ENCODE measurements at places on chromosomes 3 and 15.

DNA sequence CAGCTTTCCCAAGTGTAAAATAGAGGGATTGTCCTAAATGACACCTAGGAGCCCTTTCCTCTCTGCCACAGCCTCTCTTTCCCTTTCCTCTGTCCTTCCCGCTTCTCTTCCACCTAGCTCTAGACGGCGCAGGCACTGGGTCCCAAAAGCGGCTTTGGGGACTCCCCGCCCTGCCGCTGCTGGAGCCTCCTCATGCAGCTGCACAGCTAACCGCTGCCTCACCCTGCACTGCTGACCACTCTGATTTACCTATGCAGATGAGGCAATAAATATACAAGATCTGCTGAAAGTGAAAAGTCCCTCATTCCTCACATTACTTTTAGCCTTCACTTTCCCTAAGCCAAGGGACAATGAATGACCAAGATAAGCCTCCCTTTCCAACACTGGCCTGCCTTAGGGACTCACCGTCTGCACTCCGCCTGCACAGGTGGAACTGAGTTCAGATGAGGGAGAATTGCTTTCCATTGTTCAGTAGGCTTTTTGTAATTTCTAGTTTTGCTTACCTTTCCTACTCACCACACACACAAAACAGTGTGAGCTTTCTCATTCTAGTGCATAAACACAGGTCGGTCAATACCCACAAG lies 197.5 kb upstream of the BCL6 start:
- no peak for DNase-seq

- no peak for DNase-seq
Observed at GRCh38 chr3:50737193-50737905, 62.6 kb downstream of the DOCK3 start.

- DNase-seq, result no peak
Observed at GRCh38 chr3:141392897-141393734, 24.8 kb downstream of the ZBTB38 start.

- no peak for DNase-seq
Observed at GRCh38 chr3:143720381-143720780, 127.9 kb downstream of the SLC9A9 start.

DNA sequence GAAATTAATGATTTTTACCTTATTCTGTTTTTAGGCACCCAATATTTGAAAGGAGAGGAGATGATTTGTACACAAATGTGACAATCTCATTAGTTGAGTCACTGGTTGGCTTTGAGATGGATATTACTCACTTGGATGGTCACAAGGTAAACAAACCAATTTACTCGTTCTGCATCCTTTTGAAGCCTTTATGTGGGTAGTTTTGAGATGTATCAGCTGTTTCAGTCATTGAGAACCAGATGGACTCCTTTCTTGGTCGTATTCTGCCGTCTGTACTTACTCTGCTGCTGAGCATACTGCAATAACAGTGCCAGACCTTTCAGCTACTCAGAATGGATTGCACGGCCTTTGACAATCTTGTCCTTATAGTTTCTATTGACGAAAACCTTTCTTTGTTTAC lies 13.3 kb downstream of the DNAJB11 start:
- DNase-seq, result no peak

GRCh38 chr3:184414418-184415202 lies 34.8 kb downstream of the CHRD start:
- no peak for DNase-seq

DNA sequence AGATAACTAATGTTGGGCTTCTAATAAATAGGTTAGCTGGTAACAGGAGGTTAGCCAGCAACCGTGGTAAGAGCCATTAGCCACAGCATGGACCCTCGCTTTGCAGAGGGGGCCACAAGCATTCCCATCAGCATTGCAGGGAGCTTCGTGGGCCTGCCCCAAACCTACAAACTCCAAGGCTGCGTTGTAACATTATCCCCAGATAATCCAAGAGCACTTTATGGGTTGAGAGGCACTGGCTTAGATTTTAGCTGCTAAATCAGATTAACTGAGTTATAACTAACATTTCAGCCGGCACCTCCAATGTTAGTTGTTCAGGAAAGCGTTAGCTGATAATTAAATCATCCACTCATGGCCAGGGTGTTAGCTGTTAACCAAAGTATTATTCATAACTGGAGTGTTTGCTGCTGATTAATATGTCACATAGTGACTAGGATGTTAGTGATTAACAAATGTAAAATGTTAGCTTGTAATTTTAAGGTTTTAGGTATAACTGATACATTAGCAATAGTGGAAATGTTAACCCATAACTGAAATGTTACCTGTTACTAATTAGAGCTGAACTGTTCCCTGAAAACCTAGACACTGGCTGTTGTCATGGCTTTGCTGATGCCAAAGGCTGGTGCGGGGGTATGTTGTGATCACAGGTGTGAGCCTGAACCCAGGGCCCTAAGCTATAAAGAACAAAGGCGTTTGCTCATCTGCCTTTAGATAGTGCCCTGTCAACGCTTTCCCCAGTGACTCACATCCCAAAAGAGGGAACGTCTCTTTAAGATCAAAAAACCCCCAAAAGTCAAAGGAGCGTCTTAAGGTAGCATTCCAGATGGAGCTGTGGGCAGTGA lies 56.2 kb downstream of the SLC6A6 start:
- DNase-seq, result no peak

DNA sequence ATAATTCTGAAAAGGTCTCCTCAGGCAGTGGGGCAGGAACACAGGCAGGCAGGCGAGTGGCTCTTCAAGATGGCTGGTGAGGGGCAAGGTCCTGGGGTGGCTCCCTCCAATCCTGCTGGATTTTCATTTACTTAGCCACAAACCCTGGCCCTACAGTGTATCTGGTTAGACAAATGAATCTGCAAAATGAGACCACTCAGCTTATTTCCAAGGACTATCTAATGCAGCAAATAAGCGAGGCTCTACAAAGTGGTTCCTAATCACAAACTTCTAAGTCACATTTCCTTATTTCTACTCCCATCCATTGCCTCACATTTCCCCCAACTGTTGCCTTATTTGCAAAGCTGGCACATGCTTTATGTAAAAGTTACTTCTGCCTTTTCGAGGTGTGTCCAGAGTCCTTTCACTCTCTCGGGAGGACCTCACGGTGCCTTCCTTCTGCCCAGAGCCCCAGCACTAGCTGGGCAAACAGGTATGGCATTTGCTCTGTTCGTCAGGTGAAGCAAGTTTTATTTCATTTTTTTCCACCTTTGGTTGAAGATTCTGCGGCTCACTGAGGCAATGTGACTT lies 40.5 kb downstream of the CCDC12 start:
- DNase-seq, result no peak

GRCh38 chr15:88202231-88202630 lies 54.3 kb downstream of the NTRK3 start:
- no peak for DNase-seq

DNA sequence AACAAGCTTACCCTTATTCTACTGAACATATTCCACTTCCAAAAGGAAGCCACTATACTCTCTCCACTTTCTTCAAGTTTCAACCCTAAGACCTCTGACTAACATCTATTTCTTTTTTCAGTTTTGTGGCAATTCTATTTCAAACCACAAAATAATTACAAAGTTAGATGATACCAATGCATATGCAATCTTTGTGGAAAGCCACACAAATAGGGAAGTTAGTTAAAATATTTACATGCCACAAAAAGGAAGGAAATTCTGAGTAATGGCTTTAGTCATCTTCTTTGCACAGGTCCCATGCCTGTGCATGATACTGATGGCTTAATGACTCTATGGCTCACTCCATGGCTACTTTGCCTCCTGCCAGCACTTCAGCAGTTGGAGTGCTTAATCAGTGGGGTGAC lies 57.0 kb upstream of the MCTP2 start:
- no peak for DNase-seq

- no peak for DNase-seq
Observed at GRCh38 chr15:67839499-67839928, 331 bp downstream of the RNU6-1 start.

DNA sequence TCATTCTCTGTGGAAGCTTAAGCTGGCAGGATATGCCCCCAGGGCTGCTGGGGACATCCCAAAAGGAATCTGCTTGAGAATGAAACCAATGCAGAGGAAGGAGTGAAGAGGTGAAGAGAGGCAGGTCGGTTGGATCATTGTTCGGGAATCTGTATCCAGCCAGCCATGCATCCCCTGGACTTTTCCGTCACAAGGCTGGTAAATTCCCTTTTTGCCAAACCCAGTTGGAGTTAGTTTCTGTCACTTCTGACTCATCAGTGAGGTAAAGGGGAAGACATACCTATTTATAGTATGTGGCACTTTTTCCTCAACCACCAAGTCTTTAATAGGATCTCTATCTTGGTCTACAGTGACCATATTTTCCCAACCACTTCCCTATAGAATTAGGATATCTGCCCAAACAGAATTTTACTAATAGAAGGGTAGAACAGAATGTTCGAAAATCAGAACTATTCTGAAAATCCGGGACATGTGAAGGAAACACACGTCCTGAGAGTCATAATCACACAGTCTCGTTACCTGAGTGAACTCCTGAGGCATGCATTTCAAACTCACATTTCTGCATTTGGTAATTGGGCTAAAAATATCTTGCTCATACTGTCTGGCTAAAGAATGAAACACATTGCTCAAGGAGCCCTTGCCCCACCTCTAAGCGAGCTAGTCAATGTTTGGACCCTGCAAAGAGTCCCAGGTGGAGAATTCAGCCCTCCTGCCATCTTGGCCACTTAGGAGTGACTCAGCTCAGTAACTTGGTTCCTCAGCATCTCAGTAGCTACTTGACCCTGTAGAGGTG lies 289.7 kb upstream of the ADAMTS9 start:
- DNase-seq, result no peak

- DNase-seq, result no peak
Observed at GRCh38 chr3:39115870-39116269, 8.4 kb downstream of the TTC21A start.

DNA sequence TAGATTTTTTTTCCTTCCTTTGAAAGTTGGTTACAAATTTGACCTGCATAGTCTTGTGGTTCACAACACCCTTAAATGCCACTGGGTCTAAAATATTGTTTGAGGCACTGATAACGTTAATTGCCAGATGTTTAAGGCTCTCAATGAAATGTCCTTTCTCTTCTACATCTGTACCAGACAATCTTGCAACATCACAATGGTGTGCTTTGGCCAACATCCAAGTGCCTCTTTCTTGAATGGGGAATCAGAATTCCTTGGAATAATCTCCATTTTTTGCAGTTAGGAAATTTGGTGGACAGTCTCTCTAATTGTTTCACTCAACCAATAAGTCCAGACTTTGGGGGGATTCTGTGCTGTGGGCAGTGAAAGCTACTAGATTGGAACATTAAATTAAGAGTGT lies 26.0 kb upstream of the PEX5L start:
- DNase-seq, result no peak

DNA sequence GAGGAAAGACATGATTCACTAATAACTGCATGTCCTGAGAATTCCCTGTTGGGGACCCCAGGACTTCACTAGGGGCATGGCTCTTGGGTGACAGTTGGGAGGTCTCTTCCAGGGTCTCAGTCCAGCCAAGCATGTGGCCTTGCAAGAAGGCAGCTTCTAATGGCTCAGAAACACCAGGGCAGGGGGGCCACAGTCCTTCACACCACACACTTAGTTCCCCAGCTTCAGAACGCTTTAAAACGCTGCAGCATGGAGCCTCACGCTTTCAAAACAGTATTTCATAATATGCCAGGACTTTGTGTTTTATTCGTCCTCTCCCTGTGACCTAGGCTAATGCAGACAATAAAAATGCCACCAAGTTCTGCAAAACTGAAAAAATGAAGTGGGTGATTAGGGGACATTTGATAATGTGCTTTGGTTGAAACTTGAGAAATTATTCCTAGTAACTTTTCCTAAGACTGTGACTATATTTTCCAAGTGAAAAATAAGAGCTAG lies 48.4 kb upstream of the LIMD1 start:
- DNase-seq, result no peak

GRCh38 chr3:61908382-61908781 lies 347.0 kb downstream of the PTPRG start:
- DNase-seq, result no peak

DNA sequence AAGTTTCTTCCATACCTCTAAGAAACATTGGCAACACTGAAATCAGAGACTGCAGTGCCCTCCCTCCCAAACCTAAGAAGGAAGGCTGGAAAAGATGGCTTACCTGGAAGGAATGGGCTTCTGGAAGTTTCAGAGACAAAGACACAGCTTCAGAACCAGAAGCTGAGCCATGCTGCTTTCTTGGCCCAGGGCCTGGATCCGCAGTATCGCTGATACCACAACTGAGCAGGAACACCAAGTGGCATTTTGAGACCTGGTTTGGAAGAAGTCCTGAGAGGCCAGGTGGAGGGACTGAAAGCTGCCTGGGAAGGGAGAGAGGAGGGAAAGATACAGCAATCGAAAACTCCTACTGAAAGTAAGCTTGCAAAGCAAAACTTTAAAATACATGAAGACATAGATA lies 19.8 kb downstream of the GPR160 start:
- no peak for DNase-seq

DNA sequence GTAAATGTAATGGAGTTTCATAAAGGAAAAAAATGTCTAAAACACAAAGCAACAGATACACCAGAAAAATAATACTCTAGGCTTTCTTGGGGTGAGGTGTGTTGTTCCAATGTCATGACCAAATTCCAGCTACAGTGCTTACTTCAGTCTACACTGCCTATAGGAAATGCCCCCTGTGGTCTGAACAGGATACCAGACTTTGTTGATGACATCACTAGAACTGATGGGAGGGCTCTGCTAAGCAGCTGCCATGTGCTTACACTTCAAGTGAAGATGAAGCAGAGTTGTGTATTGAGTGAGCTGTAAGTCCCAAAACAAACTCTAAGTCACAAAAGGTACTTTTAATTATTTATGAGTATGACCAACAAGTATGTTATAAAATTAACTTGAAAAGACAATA lies 456.1 kb upstream of the IL12A start:
- DNase-seq, result no peak

DNA sequence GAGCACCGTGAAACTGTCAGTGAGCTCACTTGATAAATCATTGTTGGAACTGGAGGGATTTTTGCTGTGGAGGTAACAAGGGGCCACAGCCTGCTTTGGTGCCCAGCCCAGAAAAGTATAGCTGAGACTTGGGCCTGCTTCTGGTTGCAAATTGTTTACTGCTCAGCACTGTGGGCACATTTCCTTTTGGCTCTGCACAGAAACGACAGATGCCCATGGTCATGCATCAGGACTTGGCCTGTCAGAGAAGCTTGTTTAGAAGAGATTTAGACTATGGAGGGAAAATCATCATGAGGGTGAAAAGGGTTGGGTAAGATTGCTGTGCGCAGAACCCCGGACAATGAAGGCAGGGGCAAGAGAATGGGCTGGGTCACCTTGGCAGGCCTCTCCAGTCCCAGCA lies 286.1 kb upstream of the CTNNB1 start:
- no peak for DNase-seq
